GM12864 (cell line): ENCODE measurements at places on chromosomes 1 and 21.
A peak's percentile ranks its signal among the peaks of the same experiment; 100 is the strongest.

DNA sequence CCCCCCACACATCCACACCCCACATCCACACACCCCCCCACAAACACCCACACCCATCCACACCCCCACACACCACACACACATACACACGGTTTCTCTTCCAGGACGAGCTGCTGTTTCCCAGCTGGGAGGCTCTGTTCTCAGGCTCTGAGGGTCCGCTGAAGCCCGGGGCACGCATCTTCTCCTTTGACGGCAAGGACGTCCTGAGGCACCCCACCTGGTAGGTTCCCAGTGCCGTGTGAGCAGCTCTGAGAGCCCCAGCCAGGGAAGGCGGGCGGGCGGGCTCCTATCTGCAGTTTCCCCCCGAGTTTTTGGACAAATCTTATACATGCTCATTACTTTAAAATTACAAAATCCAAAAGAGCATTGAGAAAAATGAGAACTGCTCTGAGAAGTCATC is 31.2 kb downstream of the SLC19A1 start:
- DNase-seq, result no peak

GRCh38 chr1:175317779-175318178 is 125.2 kb upstream of the KIAA0040 start:
- no peak for DNase-seq

DNA sequence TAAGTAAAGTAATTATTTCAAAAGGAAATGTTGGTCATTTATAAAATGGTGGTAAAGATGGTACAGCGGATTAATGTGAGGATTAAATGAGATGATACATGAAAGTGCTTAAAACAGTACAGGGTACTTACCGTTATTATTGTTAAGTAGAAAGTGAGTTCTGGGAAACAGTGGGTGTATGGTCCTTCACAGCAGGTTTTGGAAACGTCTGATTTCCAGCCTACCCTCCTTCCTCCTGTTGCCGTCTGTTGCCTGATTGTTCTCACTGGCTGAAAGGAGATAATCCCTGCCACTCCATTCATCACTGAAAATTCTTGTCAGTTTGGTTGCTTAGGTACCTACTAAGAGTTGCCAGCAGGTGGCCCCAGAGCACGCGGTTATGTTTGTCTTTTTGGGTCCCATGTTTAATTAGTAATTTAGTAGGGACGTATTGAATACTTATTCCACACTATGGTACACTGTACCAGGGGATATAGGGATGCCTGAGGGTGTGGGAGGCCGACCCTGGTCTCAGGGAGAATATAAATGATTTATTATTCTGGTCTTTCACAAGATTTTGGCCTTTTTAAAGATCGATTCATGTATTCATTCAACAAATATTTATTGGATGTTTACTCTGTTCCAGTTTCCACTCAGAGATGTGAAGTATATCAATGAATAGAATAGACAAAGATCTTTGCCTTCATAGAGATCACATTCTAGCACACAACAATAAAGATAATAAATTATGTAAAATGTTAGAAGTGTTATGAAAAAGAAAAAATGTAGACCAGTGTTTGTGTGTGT is 30.8 kb upstream of the RPTN start:
- DNase-seq, result peak; percentile 22

DNA sequence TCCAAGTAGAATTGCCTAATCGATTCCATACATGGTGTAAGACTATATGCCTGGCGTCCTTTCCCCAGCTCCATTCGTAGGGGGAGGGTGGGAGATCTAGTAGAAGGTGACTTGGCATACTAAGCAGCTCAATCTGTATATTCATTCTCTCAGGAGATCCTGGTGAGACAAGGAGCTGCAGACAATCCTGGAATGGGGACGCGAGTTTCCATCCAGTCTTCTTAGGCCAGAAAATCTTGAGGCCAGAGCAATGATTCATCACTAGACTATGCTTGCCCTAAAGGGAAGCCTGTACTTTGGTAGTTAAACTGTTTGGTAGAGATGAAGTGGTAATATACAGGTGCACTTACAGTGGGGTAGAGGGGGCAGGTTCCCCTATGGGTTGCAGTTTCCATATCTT is 468.7 kb downstream of the ADGRL2 start:
- no peak for DNase-seq

DNA sequence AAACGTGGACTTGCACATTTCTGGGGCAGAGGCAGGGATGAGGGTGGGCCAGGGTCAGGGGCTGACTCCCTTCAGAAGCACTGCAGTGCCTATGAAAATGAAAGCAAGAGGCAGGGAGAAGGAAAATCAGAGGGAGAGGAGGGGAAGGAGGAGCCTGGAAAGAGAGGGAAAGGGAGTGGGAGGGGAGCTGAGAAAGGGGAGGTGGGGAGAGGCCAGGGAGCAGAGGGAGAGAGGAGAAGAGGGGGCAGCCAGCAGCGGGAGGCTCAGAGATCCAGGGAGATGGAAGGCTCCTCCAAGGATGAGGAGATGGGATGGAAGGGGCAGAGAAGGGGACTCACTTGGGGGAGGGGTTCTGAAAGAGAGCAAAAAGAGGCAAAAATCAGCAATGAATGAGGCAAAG is 96.3 kb upstream of the KLHDC7A start:
- no peak for DNase-seq

GRCh38 chr1:158998781-158999161 is 10.9 kb upstream of the IFI16 start:
- DNase-seq, result no peak

DNA sequence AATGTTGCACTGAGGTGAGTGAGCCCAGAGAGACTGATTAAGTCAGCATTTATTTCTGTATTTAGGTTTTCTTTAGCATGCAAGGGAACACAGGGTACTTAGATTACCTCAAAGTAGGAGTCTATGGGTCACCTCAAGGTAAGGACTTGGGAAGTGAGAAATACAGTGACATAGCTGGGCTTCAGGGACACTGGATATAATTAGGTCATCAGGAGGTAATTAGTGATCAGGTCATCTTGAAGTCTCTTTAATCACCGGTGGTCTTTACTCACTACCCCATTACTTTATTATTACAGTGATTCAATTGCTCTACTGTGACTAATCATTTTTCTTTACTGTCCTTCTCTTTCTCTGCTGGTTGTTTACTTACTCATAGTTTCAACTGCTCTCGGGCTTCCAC is 59.9 kb upstream of the KCNK1 start:
- no peak for DNase-seq

- DNase-seq, result peak; percentile 49
Observed at GRCh38 chr1:39509360-39510009, 18.0 kb downstream of the BMP8A start.

DNA sequence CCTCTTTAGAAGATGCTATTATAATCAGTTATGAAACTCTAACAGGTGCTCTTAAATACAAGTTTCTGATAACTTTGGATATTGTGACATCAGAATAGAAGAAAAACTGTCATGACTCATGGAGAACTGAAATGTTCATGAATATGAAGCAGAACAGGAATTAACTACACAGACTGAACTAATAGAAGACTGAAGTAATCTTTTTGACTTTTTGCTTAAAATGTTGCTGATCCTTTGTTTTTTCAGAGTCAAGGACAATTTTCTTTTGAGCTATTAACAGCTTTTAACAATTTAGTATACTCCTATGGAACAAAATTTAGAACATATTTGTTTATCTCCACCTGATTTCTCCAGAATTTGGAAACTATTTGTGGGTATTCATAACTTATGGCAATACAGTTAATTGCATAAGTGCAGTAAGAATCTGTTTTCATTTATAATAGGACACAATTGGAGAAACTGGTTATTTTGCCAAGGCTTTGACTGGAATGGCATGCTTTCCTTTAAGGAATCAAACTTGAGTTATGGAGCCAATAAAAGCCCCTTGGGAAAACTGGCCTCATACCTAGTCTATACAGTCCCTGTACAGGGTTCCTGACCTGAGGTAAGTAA is 18.7 kb upstream of the PLA2G5 start:
- no peak for DNase-seq

DNA sequence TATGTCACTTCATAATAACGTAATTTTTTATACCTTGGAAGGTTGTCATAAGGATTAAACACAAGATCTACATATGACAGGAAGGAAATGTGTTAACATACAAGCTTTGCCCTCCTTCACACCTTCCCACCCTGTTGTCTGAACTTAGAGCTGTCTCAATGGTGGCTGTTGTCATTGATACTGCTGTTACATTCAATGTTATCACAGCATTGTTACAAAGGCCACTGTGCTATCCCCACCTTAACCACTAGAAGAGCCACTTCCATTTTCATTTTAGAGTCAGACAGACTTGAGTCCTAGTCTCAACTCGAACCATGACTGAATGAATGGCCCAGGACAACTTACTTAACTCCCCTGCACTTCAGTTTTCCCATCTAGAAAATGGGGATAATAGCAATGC is 31.2 kb downstream of the TAS1R2 start:
- DNase-seq, result no peak

- DNase-seq, result no peak
Observed at GRCh38 chr1:237677979-237678378, 212.7 kb downstream of the ZP4 start.

GRCh38 chr1:161390559-161390858 is 22.8 kb upstream of the CFAP126 start:
- DNase-seq, result no peak

GRCh38 chr1:45979074-45979777 is 153.2 kb downstream of the PIK3R3 start:
- no peak for DNase-seq
